Stomach (tissue), 19 donors: ENCODE measurements at places on chromosomes 7 and 10. TPM values are rescaled to one million over a fixed set of nuclear protein-coding genes. Genes with fewer than 3 reads are reported as not detected.

- H3K4me3 ChIP-seq = peak overlapping the region; percentile 64
- no peak for DNase-seq
- H3K27me3 ChIP-seq = no peaks in the 10 kb centered on the region
- H3K36me3 ChIP-seq = no peaks in the 10 kb centered on the region
These were observed 39.5 kb upstream of the FOXK1 start for GRCh38 chr7:4642468-4643203.

TRIM50 gene
- 27.7 TPM for total RNA-seq

DNA sequence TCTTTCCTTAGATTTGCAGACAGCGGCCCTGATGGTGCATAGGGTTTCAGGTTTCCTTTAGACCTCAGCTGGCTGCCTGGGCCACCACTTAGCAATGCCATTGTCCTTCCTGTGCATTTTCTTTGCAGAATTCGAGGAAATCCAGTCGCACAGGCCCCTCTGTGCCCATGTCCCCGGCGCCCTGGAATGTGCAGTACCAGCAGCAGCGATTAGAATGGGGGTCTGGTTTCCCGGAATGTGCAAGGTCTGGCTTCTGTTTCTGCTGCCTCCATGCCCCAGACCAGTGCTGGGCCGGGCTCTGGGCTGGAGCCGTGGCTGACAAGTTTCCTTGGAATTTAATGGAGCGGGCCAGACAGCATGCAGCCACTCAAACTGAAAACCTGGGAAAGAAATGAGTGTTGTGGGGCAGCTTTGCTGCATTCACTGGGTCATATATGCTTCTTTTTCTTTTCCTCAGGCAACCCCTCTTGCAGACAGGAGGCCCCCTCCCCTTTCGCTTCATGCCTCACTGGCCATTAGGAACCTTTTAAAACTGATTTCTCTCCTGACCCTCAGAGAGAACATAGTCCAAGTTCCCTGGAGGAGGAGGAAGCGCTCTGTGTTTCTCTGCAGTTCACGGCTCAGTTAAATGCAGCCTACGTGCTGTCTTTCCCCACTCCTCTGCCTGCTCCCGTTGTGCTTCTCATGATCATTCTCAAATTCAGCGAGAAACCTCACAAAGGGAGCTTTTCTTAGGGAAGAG, 14.4 kb downstream of the HTRA1 start:
- peaks cover 29% of the 10 kb centered on the region for H3K4me1 ChIP-seq
- peak overlapping the region; percentile 52 for H3K27ac ChIP-seq
- no peaks in the 10 kb centered on the region for H3K27me3 ChIP-seq
- no peak overlapping the region for H3K4me3 ChIP-seq
- H3K36me3 ChIP-seq = no peaks in the 10 kb centered on the region

HOXA13 gene
- total RNA-seq = not detected
